GDM1 (cell line): ENCODE measurements at places on chromosomes 7 and 10.

DNA sequence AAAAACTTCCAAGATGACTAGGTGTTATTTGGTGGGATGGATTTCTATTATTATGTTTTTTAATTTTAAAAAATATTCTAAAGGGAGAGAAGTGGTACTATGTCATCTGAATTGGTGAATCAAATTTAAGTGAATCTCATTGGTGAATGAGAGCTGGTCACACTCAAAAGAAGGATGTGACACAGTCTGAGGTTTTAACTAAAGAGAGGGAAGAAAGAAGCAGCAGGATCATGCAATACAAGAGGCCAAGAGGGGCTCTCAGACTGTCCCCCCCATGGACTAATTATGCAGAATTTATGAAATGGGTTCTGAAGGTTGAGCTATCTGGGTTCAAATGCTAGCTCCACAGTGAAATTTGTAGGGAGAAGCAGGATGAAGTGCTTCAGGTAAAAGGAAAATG lies 16.2 kb downstream of the MACC1 start:
- DNase-seq: no peak

DNA sequence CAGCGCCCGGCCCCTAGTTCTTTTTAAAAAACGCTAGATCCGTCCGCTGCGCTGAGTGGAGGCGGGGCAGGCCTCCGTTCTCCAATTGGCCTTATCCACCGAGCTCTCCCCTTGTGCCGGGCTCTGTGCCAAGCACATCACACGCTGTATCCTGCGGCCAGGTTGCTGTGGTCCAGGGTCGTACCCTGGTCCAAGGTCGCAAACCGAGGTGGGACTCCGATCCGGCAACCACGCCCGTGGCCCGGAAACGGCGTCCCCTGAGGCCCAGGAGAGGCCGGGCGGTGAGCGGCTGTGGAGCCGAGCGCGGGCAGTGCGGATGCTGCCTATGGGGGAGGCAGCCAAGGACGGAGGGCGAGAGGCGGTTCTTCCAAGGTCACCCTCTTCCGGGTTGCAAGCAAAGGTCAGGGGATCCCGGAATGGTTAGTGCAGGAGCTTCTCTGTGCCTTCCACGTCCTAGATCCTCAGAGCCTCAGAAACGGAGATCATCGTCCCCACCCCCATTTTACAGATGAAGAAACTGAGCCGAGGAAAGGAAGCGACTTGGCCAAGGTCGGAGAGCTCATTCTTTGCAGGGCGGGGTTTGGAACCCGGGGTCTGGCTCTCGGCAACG lies 72.4 kb upstream of the LRRC4 start:
- DNase-seq: no peak

DNA sequence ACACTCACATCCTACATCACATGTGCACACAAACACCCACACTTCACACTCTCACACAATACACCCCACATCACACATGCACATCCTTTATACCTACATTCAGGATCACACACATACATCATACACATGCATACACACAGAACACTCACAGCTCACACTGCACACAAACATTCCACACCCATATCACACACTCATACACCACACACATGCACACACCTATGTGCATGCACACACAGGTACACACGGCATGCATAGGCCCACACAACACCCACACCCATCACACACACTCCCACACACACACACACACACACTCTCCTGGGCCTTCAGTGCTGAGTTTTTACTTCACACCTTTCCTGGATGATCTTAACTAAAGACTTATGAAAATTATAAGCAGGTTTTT lies 220.5 kb downstream of the DNAJB6 start:
- DNase-seq: no peak

GRCh38 chr7:80640846-80641245 lies 2.4 kb downstream of the CD36 start:
- no peak for DNase-seq

DNA sequence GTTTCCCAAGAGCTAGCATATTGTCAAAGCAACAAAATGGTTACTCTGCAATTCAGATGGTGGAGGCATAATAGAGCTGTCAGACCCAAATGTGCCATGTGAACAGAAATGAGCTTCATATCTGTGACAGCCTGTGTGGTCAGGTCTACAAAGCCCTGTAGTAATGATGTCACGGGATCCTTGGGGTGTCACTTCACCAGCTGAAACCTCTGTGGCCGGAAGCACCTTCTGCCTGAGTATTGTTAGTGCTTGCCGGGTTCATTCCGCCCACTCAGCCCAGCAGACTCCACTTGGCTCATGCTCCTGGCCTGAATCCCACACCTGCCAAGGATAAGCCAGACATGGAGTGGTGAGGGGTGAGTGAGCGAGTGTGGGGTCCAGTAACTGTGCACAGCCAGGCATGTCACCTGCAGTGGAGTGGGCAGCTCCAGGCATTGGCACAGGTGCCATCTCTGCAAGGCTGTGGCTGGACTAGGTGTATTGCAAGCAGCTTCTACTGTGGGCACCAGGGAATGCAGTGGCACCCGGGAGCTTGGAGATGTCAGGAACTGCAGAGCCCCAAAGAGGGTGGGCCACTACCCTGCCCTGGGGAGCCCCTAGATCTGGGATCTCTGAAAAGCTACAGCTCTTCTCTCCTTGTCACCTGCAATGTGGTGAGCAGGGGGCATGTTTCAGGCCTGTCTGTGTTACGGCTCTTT lies 341.9 kb upstream of the CHRM2 start:
- DNase-seq: no peak

DNA sequence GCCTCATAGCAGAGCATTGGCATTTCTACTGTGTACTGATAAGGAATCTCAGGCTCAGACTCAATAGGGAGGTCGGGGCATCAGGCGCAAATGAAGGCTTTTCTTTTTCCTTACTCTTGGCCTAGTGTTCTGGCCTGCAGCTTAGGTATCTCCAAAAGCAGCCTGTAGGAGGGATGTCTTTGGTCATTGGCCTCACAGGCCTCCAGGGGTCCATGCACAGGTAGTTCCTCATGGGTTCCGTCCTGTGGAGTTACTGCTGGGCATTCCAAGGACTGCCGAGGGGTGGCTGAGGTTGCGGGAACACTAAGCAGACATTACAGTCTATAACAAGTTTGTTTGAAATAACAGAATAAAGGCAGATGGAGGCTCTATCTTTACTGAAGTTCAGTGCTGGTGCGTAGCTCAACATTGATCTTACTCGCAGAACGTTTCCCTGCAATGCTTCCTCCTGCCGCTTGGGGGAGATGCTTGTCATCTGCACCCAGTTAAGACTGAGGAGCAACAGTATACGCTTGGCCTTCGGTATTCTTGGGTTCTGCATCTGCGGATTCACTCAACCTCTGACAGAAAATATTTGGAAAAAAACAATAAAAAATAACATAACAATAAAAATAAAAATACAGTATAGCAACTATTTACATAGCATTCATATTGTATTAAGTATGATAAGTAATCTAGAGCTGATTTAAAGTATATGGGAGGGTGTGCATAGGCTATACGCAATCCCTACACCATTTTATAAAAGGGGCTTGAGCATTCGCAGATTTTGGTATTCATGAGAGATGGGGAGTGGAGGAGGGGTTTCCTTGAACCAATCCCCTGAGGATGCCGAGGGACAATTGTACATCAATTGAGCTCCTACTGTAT lies 58.9 kb downstream of the SH2D4B start:
- DNase-seq: peak; percentile 29

DNA sequence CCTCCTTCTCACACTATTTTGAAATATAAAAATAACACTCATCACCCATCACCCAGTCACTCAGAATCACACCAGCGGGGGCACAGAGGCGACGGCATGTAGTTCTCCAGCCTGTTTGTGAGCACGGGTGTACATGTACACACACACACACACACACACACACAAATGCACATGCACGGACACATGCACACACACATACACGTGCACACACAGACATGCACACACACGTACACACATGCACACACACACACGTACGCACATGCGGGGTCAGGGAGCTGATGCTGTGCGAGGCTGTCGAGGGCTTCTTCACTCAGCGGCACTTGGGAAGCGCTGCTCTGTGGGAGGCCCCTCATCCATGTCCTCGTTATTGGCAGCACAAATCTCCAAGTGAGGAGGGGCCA lies 178.8 kb downstream of the ELFN1 start:
- DNase-seq: no peak

- no peak for DNase-seq
Measured at GRCh38 chr7:78437118-78437517, 638.5 kb downstream of the PHTF2 start.

GRCh38 chr7:138254444-138254843 lies 178.2 kb downstream of the AKR1D1 start:
- DNase-seq: no peak

DNA sequence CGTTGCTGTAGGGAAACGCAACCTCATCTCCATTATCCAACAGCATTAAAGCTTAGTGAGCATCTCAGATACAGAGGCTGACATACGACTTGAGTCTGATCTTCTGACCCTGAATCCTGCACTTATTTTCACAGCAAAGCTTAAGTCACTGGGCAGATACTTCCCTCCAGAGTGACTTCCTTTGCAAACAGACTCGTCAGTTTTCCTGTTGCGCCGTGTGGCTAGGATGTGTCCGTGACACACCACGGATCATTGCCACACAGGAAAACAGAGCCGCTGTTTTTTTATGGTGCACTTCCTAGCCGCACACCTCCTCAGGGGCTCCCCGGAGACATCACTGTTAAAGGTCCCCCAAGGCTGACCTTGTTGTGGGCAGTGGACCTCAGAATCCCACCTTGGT lies 94.9 kb upstream of the MKI67 start:
- DNase-seq: no peak

- no peak for DNase-seq
Measured at GRCh38 chr7:36232971-36233550, 80.0 kb downstream of the EEPD1 start.

DNA sequence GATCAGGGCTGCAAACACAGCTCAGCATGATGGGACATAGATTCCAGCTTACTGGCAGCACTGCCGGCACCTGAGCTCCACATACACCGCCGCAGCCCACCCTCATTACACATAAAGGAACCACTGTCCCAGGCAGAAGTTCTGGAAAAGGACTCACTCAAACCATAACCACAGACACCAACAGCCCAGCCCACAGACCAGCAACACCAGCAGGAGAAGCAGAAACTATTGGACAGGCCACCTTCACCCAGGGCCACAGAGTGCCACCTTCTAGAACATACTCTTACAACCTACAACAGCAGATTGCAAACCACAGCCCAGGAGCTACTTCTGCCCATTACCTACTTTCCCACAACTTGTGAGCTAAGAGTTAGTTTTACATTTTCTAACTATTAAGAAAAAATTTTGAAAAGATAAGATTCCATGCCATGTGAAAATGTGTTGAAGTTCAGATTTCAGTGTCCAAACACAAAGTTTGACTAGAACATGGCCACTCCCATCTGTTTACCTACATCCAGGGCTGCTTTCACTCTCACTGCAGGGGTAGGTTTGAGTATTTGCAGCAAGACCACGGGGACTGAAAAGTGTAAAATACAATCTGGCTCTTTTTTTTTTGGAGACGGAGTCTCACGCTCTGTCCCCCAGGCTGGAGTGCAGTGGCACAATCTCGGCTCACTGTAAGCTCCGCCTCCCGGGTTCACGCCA lies 153.0 kb downstream of the TNS3 start:
- DNase-seq: no peak

- no peak for DNase-seq
Measured at GRCh38 chr7:108576116-108576515, 6.4 kb downstream of the DNAJB9 start.

DNA sequence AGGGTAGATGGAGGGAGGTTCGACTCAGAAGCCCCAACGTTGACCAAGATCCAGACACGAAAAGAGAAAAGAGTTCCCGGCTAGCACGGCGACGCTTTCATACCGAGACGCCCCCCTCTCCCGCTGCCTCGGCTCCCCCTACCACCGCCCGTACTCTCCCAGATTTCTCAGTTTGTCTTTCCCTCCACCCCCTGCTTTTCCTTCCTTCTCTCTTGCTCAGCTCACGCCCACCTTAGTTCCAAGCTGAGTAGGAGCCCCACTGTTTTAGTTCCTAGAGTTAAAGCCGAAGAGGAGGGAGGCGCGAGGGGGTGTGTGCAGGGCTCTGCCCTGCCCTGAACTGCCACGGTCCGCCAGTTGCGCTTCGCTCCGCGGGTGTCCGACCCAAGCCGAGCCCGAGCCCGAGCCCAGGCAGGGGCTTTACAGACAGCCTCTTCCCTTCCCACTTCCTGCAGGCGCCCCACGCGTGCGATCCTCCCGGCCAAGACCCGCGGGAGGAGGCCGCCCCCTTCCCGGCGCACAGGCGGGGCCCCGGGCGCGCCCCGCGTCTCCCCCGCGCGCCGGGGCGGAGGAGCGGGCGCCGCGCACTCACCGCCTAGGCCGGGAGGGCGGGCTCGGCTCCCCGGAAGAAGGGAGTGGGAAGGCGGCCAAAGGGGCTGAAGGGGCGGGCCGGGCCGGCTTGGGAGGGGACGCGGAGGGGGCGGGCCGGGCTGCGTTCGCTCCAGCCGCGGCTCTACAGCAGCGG lies at the start of gene EPHB6:
Gene EPHB6 (plus strand): TSS at position 705 of the 742 bp plus-strand sequence. CDS start 8,152 bp downstream, outside the sequence.
- DNase-seq: peak; percentile 34

- no peak for DNase-seq
Measured at GRCh38 chr7:156609010-156609877, 31.3 kb upstream of the RNF32 start.

GRCh38 chr10:30285970-30286369 lies 63.1 kb downstream of the MTPAP start:
- no peak for DNase-seq

- DNase-seq: peak; percentile 33
Measured at GRCh38 chr10:110600487-110601101, 33.1 kb downstream of the SMC3 start.

GRCh38 chr7:13179775-13180523 lies 492.5 kb downstream of the ARL4A start:
- DNase-seq: no peak

DNA sequence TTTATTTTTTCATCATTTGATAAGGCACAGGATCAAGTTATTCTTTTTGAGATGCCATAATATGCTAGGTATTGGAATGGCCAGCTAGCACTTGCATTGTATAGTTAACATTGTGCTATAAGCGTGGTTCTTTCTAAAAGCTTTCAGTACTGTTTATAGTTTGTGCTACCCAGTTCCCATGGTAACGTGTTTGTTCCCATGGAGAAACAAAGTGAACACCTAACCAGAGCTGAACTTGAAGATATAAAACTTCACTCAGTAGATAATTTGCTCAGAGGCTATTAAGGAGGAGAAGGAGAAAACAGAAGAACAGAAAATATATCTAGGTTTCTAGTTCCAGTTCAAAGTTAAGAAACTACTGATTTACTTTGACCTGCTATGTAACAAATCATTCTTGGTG lies 23.6 kb upstream of the ITGB8 start:
- no peak for DNase-seq

- no peak for DNase-seq
Measured at GRCh38 chr7:80699721-80700256, 61.3 kb downstream of the CD36 start.

- no peak for DNase-seq
Measured at GRCh38 chr7:47044625-47045024, 537.3 kb downstream of the TNS3 start.

DNA sequence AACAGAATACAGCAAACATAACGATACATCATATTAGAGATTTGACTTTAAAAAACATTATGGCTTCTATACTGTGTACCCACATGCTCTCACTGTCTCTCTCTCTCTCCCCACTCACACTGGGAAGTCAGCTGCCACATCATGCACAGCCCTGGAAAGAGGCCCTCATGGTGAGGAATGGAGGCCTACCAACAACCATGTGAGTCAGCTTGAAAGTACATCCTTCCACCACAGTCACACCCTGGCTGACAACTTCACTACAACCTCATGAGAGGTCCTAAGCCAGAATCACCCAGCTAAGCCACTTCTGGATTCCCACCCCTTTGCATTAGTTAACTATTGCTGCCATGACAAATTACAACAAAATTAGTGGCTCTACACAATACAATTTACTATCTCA lies 23.3 kb upstream of the GPR22 start:
- DNase-seq: no peak

- no peak for DNase-seq
Measured at GRCh38 chr7:126016722-126017121, 1087.1 kb upstream of the POT1 start.
